GM23338 (cell line): ENCODE measurements at places on chromosomes 1 and 21. TPM values are rescaled to one million over a fixed set of nuclear protein-coding genes. Genes with fewer than 3 reads are reported as not detected.

GRCh38 chr1:151833172-151833900, 1.7 kb upstream of the RORC start:
- H3K27me3 ChIP-seq, result peaks cover 17% of the 10 kb centered on the region
- no peak overlapping the region for H3K4me3 ChIP-seq
- H3K36me3 ChIP-seq, result no peaks in the 10 kb centered on the region
- no peak overlapping the region for H3K27ac ChIP-seq

- no peaks in the 10 kb centered on the region for H3K27me3 ChIP-seq
- DNase-seq, result no peak
- peaks cover 28% of the 10 kb centered on the region for H3K4me1 ChIP-seq
- no peak overlapping the region for H3K4me3 ChIP-seq
- H3K27ac ChIP-seq, result no peak overlapping the region
Observed at GRCh38 chr1:76105372-76105771, 30.8 kb downstream of the ST6GALNAC3 start.

The C1QC gene
- not detected in 2 replicates for total RNA-seq

The CYYR1 gene
- total RNA-seq, result 23.8 and 25.6 TPM in 2 replicates

- no peak overlapping the region for H3K27ac ChIP-seq
- H3K36me3 ChIP-seq, result no peaks in the 10 kb centered on the region; the same call in 1 of the 2 replicates
- H3K4me3 ChIP-seq, result no peak overlapping the region
Observed at GRCh38 chr21:45457161-45457831, 52.3 kb downstream of the COL18A1 start.

- no peaks in the 10 kb centered on the region for H3K36me3 ChIP-seq
- no peaks in the 10 kb centered on the region for H3K4me1 ChIP-seq
- H3K27ac ChIP-seq, result no peak overlapping the region
- H3K27me3 ChIP-seq, result no peaks in the 10 kb centered on the region
- no peak for DNase-seq
Observed at GRCh38 chr1:184593597-184593996, 161.1 kb downstream of the EDEM3 start.

GRCh38 chr21:35697321-35697808, 363.0 kb downstream of the SETD4 start:
- no peak overlapping the region for H3K27ac ChIP-seq
- no peak overlapping the region for H3K4me3 ChIP-seq
- DNase-seq, result no peak
- H3K36me3 ChIP-seq, result no peaks in the 10 kb centered on the region
- no peaks in the 10 kb centered on the region for H3K27me3 ChIP-seq

DNA sequence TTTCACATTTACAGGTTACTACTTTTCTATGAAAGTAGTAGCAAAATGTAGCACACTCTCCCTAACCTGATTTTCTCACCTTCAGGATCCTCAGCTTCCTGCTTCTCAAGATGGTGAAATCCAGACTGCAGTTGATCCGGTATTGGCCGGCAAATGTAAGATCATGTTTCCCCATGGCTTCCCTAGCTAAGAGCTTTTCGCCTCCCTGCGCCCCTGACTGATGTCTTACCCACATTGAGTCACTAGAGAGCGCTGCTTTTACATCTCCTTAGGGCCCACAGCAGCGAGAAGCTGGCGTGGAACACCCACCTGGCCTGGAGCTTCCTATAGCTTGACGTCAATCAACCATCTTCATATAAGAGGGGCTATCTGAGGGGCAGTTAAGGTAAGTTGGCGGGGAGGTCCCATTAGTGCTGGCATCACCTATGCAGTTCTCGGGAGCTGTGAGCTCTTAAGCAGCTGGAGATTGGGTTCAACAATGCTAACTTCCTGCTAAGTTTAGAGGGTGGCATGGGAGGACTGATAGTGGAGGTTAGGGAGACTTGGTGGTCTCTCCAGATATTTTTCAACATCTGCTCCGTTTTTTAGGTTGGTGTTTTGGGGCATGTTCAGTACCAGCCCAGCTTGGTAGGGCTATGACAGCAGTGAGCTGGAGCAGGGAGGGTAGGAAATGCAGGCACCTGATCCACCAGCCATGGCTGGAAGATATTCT, 5.5 kb downstream of the PTPN7 start:
- no peak overlapping the region for H3K4me3 ChIP-seq
- H3K36me3 ChIP-seq, result no peaks in the 10 kb centered on the region
- H3K27ac ChIP-seq, result no peak overlapping the region
- peak; percentile 93 for DNase-seq
- H3K27me3 ChIP-seq, result no peaks in the 10 kb centered on the region
- peaks cover 3% of the 10 kb centered on the region; the same call in 1 of the 2 replicates for H3K4me1 ChIP-seq

DNA sequence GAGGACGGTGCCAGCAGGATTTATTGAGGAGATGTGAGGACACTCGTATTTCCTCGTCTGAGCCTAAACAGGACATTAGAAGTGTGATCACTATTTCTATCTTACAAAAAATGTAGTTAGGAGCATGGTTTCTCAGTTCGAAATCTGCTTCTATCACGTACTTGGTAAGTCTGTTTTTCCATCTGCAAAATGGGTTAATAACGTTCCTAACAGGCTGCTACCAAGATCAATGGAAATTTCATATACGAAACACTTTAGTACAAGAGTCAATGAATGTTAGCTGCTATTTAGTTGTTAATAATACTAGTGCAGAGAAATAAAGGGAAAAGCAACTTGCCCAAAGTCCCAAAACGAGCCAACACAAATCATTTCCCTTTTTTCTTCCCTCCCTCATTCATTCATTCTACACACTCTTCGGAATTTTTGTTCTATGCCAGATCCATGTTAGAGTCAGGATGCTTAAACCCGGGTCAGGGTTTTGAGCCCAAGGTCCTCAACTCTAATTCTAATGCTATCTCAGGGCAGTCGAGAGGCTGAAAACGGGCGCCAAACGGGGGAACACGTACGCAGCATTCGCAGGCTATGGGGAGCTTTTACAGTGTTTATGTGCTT, 608 bp downstream of the SNRNP40 start:
- DNase-seq, result no peak
- no peaks in the 10 kb centered on the region for H3K27me3 ChIP-seq
- peak overlapping the region; percentile 23 for H3K27ac ChIP-seq
- peaks cover 34% of the 10 kb centered on the region for H3K36me3 ChIP-seq
- H3K4me1 ChIP-seq, result peaks cover 4% of the 10 kb centered on the region

The NUAK2 gene
- 10.4 and 15.3 TPM in 2 replicates for total RNA-seq

DNA sequence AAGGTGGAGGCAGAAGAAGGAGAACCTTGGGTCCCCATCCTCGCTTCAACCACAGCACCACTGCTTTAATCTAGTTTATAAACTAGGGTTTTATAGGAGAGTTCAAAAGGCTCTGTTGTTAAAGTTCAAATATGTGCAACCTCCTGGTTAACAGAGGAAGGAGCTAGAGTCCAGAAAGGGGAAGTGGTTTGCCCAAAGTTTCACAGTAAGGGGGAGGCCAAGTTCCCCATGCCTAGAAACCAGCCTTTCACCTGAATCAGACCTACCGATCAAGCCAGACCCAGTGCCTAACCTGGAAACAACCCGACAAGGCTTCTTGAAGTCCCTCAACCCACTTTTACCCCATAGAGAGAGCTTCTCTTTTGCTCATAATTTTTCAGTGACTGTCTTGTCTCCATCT, 106.5 kb downstream of the PLPP3 start:
- H3K27me3 ChIP-seq, result no peaks in the 10 kb centered on the region
- H3K4me3 ChIP-seq, result no peak overlapping the region
- H3K4me1 ChIP-seq, result peaks cover 4% of the 10 kb centered on the region; the same call in 1 of the 2 replicates
- H3K36me3 ChIP-seq, result no peaks in the 10 kb centered on the region

GRCh38 chr1:8422510-8423268, 104.8 kb downstream of the SLC45A1 start:
- H3K27me3 ChIP-seq, result no peaks in the 10 kb centered on the region
- peak overlapping the region; percentile 5 for H3K27ac ChIP-seq
- peak overlapping the region; percentile 78 for H3K4me3 ChIP-seq
- DNase-seq, result peak; percentile 35
- peaks cover 63% of the 10 kb centered on the region for H3K4me1 ChIP-seq

The OLFML3 gene
- total RNA-seq, result 69.9 and 73.6 TPM in 2 replicates

The DNAJC28 gene
- total RNA-seq, result 2.5 and 5.0 TPM in 2 replicates

DNA sequence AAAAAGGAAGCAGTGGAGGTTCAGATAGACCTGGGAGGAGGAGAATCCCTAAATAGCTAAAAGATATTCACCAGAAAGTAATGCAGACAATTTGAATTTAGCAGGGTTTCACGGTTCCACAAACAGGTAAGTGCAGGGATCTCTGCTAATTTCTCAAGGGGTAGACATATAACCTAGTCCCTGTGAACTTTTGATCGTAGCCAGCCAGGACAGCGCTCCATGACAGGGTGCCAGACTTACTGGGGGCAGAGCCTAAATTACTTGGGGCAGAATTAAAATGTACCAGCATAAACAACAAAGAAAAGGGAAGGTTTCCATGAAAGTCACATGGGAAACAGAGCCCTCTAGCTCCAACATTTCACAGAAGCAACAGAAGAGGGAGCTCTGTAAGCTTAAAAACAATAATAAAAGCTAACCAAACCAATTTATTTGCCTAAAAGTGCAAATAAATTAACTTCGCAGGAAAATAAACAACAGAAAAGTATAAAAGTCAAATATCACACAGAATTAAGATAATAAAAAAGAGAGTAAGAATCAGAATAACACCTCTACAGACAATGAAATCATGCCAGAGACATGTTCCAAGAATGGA, 198.3 kb downstream of the DUSP10 start:
- no peak overlapping the region for H3K4me3 ChIP-seq
- no peak overlapping the region for H3K27ac ChIP-seq
